ENCODE measurements at places on chromosomes 1 and 21. TPM values are rescaled to one million over a fixed set of nuclear protein-coding genes. Genes with fewer than 3 reads are reported as not detected.

- no peaks in the 10 kb centered on the region for H3K4me1 ChIP-seq
- H3K27ac ChIP-seq = no peak overlapping the region
- no peak overlapping the region for H3K4me3 ChIP-seq
- H3K27me3 ChIP-seq = no peaks in the 10 kb centered on the region
Observed at GRCh38 chr1:171134204-171134923, 43.7 kb downstream of the FMO3 start.

Gene TTC22
- 0.61 TPM for total RNA-seq

Gene CAMSAP2
- 22.2 TPM for total RNA-seq

DNA sequence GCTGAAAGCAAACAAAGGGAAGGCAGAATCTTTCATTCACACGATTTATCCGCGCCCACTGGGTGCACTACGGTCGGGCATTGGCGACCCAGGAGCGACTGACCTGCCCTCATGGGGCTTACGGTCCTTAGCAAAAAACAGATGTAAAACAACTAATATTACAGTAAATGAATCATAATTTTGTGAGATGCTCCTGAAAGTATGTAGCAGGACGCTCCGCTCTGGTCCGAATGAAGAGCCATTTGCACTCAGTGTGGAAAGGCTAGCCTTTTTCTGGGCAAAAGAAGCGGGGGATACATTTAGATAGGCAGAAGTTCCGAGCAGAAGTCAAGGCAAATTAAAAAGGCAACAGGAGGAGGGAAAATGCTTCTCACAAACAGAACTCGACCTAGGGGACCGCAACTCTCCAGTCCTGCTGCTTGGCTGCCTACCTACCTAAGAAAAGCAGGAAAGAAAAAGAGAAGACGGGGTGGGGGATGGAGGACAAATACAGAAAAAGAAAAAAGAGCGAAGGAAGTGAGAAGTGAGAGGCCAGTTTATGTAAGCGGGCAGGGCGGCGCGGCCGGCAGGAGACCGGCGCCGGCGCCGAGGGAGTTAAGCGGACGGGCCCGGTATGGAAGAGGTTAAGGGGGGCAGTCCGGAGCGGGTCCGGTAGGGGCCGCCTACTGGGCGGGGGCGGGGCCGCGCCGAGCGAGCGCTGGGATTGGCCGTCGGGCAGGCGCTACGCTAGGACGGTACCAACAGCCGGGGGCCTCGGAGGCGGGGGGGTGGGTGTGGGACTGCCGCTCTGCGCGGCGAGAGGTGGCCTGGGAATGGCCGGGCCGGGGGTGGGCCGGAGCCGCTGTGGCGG is at the start of gene FAM20B:
TSS of gene FAM20B (plus strand) at position 770 of the 850 bp plus-strand sequence. CDS start 17,954 bp downstream, outside the sequence.
- peak within 1 kb of the TSS; percentile 71 for H3K27ac ChIP-seq
- peak within 1 kb of the TSS; percentile 91 for H3K4me3 ChIP-seq
- H3K4me1 ChIP-seq = peaks cover 5% of the 10 kb centered on the region
- peak; percentile 98 for DNase-seq
- H3K27me3 ChIP-seq = no peaks in the 10 kb centered on the region
- no peaks in the 10 kb centered on the region for H3K36me3 ChIP-seq

Gene RRAGC
- 30.8 TPM for total RNA-seq
